Left lung (tissue), 14 donors: ENCODE measurements at places on chromosomes 7 and 10. TPM values are rescaled to one million over a fixed set of nuclear protein-coding genes. Genes with fewer than 3 reads are reported as not detected.
A peak's percentile ranks its signal among the peaks of the same experiment; 100 is the strongest.

FXYD4 gene
- 1.0 TPM for total RNA-seq

PNLIPRP2 gene
- total RNA-seq, result not detected

PLXDC2 gene
- 107 TPM for total RNA-seq

- DNase-seq, result no peak
Measured at GRCh38 chr10:101660256-101660655, 34.7 kb downstream of the FBXW4 start.

WNT16 gene
- total RNA-seq, result not detected

- no peak for DNase-seq
Measured at GRCh38 chr10:130429809-130430208, 293.6 kb downstream of the GLRX3 start.

DNA sequence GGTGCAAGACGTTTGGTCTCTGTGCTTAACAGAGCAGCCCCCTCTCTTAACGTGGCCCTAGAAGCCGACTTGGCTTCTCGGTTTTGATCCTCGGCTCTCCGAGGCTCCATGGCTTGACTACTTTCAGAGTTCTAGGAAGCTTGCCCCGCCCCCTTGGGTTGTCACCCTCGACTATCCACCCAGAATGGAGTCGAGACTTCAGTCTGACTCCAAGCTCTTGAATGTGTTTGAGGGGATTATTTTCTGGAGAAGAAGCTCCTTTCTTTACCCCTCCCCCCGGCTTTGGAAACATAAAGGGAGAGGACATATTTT, 448 bp downstream of the SEC24C start:
- DNase-seq, result no peak

- no peak for DNase-seq
Measured at GRCh38 chr7:141697211-141697871, 4.6 kb downstream of the DENND11 start.

DNA sequence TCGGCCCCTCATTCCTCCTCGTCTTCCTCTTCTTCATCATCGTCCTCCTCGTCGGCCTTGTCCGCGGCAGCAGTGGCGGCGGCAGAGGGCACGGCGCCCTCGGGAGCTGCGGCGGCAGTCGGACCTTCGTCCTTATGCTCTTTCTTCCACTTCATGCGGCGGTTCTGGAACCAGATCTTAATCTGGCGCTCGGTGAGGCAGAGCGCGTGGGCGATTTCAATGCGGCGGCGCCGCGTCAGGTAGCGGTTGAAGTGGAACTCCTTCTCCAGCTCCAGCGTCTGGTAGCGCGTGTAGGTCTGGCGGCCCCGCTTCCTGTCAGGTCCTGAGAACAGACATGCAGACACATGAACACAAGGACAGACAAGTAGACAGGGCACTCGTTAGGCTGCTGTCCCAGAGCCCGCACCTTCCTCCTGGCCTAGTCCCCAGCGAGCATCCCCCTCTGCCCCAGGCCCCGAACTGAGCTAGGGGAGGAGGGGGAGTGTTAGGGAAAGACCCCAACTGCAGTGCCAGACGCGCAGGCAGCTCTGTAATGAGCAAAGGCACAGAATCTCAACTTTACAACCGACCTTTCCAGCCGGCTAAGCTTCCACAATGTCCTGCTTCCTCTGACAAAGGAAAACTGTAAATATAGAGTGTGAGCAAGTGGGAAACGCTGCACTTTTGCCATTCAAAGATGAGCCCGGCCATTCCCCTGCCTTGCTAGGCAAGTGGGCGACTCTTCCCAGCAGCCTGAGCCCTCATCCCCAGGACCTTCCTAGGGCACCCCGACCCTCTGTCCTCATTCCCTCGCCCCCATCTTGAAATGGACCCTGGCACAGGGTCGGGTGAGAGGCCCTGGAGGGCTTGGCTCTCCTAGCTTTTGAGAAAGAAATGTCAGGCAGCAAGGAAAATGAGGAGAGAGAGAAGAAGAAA, 1.3 kb downstream of the HOXA7 start:
- DNase-seq, result no peak

- DNase-seq, result no peak
Measured at GRCh38 chr7:48111596-48111995, 22.5 kb downstream of the UPP1 start.

GNGT1 gene
- not detected for total RNA-seq

DNA sequence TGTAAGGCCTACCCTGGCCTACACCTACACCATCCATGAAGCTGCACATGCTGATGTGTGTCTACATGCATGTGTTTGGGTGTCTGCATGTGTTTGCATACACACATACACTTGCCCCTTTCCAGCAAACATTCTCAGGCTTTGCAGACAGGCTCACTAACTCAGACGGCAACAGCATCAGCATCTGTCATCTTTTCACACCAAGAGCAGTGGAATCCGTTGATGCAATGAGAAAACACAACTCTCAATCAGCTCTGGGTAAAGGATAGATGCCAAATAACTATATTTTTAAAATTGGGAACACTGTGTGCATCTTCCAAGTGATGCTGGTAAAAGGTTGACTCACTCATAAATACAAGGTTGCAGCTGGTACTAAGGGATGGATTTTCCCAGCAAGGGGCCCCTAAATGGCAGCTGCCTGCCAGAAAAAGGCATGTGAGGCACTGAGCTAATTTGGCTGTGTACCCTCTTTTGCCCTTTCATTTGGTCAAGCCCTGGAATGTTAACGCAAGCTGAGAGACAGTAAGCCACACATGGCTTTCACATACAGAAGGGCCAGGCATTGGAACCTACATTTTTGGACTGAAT, 296.3 kb upstream of the NPSR1 start:
- no peak for DNase-seq

DNA sequence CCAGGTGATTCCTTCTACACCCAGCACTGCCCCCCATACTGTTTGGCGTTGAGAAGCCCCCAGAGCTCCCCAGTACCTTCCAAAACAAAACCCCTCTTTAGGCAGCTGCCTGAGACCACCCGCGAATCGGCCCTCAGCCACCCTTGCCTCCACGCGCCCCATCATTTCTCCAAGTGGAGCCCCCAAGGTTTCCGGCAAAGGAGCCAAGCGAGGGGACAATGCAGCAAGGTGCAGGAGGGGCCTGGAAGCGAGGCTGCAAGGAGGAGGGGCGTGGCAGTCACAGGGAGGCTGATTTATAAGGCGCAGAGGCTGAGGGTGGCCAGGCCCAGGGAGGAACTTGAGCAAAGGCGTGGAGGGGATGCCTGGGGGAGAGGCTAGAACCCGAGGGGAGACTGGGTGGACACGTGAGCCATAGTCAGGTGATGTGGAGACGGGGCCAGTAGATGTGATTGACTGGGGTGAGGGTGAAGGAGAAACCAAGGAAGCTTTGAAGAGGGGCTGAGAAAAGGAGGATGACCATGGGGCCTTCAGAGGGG, 16.2 kb downstream of the SLC29A3 start:
- DNase-seq, result no peak

DNA sequence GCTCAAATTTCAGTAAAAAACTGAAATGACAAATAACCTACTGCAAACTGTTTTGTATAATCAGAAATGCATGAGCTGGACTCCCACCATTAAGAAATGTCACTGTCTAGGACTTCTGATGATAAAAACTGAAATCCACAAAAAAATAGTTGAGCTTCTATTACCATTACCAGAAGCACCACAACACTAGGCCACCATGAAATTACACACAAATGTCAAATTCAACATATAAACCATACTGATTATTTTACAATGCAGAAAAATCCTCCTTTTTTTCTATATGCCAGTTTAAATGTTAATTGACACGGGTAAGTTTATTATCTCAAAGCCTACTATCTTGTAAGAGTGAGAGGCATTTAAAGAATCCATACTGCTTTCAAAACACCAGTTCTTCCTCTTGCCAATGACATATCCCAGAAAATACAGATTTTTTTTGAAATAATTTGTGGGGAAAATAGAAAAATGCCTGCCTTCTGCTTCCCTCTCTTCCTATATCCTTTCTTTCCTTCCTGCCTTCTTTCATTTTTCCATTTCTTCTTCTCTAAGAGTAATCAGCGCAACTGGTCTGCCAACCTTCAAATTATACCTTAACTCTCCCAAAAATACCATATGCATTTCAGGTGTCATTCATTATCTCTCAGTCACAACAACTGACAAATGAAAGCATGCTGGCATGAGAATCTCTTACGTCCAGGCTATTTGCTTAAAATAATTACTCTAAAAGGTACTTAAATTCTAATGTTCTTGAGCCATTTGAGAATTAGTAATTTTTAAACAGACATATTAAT, 12.3 kb downstream of the PDK4 start:
- DNase-seq, result no peak

NRCAM gene
- total RNA-seq, result 12.7 TPM

LRIT1 gene
- not detected for total RNA-seq

CHRM2 gene
- 0.96 TPM for total RNA-seq

- DNase-seq, result no peak
Measured at GRCh38 chr7:134391223-134391622, 67.7 kb downstream of the AKR1B1 start.

GRCh38 chr10:6363511-6363910, 160.8 kb downstream of the PFKFB3 start:
- DNase-seq, result no peak

GRCh38 chr7:150936018-150936417, 42.1 kb downstream of the KCNH2 start:
- no peak for DNase-seq

DNA sequence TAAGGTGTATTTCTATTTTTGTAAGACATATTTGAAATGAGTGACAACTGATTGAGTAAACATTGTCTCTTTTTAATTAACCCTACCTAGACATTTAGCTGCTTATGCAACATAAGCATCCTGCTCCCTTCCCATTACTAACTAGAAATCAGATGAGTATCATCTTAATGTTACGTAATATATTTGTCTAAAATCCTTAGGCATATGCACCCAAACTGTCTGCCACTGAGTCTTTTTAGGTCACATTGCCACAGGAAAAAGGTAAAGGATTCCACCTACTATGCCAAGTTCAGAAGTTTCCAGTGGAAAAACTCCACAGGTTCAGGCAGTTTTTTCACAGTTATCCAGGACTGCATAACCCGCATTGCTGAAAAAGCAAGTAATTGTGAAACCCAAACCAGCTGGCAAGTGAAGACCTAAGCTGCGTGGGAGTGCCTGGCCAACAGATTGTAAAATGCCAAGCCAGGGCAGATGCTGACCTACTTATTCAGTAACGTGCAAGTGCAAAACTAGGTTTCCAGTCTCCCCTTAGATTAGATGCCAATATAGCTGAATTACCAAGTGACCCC, 983.7 kb downstream of the GATA3 start:
- no peak for DNase-seq

- no peak for DNase-seq
Measured at GRCh38 chr10:126166797-126167196, 221.5 kb downstream of the ADAM12 start.

- DNase-seq, result peak; percentile 96
Measured at GRCh38 chr7:151782598-151783448, 94.1 kb downstream of the PRKAG2 start.

GRCh38 chr7:148898845-148899484, 14.9 kb upstream of the EZH2 start:
- no peak for DNase-seq

GRCh38 chr10:22183771-22184461, 33.9 kb downstream of the EBLN1 start:
- peak; percentile 46 for DNase-seq

DNA sequence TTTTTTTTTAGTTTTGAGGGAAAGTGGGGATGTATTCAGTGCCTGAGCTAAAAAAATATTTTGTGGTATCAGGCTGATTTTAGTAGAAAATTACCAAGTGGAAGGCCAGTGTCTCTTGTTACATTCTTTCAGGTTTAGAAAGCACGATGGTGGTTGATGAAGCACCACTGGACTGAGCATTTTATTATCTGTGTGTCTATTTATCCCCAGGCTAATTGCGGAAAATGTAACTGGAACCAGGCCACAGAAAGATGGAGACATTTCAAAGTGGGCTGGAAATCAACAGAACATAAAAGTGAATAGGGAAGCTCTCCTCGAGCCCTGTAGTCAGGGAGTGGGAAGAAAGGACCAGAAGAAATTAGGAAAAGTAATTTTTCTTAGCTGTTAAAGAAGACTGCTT, 261.0 kb downstream of the STK31 start:
- DNase-seq, result no peak

- DNase-seq, result no peak
Measured at GRCh38 chr7:89607792-89608191, 546.5 kb upstream of the STEAP1 start.

HYAL4 gene
- not detected for total RNA-seq

DNA sequence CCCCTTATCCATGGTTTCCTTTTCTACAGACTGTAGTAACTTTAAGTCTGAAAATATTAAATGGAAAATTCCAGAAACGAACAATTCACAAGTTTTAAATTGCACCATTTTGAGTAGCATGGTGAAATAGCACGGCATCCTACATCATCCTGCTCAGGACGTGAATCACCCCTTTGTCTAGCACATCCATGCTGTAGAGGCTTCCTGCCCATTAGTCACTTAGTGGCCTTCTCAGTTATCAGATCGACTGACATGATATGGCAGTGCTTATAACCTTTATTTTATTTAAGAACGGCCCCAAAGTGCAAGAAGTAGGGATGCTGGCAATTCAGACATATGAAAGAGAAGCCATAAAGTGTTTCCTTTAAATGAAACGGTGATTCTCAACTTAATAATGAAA, 82.7 kb downstream of the CPXM2 start:
- no peak for DNase-seq

DNA sequence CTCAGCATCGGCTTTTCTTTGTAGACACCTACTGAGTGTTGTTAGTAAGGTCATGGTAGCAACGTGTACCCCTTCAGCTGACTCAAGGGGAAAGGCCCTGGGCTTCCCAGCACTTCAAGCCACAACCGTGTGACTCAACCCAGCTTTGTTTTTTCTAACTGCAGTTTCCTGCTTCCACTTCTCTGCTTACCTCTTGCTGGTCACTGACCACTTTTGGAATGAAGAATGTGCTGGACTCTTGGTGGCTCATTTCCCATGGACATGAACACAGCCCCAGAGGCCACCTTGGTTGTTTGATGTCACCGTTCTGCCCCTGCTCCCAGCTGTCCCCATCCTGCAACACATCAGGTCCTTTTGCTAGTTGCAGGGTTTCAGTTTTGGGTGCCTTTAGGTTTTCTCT, 69.5 kb upstream of the ZNF438 start:
- DNase-seq, result no peak

DNA sequence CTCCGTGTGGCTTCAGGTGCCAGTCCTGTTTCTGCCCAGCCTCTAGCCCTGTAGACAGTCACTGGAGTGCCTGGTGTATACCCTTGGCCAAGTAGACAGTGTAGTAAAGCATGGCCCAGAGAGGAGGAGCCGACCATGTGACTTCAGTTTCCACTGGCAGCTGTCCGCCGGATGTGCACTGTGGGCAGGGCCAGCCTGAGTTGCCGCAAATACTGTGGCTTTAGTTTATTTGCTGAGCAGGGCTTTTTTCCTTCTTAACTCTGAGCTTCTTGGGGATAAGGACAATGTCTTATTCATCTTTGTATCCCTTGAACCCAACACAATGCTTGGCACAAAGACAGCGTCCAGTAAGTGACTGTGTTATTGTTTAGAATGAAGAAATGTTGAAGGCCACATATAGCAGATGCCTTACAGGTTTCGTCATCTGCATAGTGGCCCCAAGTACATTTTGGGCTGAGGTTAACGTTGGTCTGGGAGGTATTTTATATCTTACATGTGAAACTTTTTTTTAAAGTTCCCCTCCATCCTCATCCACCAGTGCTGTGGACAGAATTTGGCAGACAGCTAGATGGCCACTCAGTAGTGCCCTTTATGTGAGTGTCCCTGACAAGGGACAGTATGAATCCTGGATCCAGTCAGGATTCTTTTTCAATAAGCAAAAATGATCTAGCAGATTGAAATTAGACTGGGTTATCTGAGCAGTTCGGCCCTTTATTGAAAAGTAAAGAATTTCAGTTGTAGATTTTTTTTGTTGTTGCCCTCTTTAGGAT, 40.6 kb downstream of the CYP17A1 start:
- DNase-seq, result peak; percentile 85

HTR5A gene
- total RNA-seq, result not detected

GRCh38 chr10:30404540-30404939, 29.4 kb upstream of the MAP3K8 start:
- no peak for DNase-seq

- DNase-seq, result no peak
Measured at GRCh38 chr10:128422190-128422589, 296.0 kb upstream of the MKI67 start.
